NCI-H524 (cell line): ENCODE measurements at places on chromosomes 7 and 10.
A peak's percentile ranks its signal among the peaks of the same experiment; 100 is the strongest.

DNA sequence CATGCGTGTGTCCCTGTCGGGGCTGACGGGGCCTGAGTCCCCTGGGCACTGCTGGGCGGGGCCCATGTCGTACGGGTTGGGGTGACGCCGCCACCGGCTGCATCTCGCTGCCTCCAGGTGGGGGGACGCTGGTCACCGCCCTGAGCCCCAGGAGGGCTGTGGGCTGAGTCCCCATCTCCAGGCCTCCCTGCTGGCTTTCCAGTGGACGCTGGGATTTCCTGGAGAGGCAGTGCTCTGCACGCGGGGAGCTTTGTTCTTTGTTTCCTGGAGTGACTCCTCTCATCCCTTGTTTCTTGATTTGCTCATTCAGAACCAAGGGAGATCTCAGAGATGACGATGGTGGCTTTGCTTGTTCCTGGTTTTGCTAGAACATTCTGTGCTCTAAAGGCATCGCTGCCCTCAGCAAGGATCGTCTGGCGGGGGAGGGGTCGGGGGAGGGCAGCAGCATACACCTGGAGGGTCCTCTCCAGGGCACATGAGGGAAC lies 21.0 kb downstream of the PWWP2B start:
- no peak for DNase-seq

GRCh38 chr10:101867931-101868330 lies 24.3 kb upstream of the KCNIP2 start:
- no peak for DNase-seq

DNA sequence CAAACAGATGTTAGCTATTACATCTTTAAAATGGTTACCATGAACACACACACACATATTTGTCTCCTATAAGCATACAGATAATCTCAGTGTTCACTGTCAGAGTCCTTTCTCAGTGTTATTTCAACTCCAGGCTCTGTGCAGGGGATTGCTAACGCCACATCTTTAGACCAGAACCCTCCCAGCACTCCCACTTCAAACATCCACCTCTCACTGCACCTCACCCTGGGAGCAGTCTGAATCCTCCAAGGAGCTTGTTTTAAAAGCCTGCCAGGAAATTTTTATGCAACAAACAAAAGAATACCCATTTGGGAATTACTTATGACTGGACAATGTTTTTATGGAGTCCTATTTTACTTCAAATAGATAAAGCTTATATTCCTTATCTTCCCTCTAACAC lies 107.4 kb downstream of the PARD3 start:
- DNase-seq: no peak

DNA sequence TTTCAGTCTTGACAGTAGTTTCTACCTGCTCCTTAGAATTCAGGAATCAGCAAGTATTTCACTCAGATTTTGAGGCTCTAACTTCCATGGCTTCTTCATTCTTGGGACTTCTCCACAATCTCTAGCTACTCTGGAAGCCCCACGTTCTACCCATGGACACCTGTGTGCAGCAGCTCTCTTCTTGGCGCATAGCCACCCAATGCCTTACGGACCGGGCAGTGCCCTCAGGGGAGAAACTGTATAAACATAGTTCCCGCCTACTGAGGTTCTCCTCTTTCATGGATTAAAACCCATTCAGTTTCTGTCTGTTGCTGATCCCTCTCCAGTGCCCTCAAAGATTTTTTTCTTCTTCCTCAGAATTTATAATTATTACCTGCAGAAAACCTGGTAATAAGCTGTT lies 177.1 kb downstream of the SORCS1 start:
- DNase-seq: no peak

DNA sequence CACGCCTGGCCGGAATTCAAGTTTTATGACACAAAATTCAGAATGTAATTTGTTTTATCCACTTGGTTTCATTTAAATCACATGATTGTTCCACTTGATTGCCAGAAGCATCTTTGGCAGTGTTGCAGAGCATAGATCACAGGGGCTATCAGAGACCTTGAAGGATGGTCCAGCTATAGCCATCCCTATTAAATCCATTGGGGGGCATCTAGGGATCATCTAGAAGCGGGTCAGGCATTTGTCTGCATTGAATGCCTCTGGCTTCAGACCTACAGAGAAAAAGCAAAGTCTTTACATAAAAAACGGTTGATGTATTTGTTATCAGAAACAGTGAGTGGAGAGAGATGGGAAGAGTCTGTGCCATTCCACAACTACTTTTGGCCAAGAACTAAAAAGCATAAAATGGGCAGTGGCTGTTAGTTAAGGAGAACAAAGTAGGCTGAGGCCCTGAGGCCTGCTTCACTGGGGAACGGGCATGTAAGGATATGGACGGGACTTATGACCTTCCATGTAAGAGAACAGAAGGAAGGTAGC lies 146.3 kb downstream of the NXPH1 start:
- DNase-seq: no peak

DNA sequence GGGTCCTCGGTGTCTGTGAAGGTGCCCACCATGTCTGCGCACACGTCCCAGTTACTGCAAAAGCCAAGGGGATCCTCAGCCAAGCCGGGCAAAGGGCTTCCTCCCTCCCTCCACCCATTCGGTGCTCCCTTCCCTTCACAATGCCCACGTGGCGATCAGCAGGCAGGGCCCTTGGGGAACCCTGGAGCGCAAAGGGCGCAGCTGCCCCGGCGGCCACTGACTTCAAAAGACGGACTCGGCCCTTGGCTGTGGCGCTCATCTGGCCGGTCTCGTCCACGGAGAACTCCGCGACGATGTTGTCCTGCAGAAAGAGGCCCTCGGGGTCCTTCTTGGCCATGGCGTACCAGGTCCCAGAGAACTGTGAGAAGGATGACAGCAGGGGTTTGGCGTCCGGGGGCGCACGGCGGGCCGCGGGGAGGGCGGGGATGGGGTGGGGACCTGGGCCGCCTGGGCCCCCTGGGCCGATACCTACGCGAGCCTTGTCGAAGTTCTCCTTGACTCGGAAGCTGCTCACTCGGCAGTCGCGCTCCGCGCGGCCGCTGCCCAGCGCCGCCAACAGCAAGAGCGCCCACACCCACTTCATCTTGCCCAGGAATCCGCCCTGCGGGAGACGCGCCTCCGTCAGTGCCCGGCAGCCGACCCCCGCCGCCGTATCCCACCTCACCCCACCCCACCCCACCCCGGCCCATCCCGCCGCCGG lies 439 bp downstream of the RBP4 start:
- no peak for DNase-seq

- no peak for DNase-seq
Measured at GRCh38 chr7:105794741-105795729, 81.4 kb downstream of the ATXN7L1 start.

DNA sequence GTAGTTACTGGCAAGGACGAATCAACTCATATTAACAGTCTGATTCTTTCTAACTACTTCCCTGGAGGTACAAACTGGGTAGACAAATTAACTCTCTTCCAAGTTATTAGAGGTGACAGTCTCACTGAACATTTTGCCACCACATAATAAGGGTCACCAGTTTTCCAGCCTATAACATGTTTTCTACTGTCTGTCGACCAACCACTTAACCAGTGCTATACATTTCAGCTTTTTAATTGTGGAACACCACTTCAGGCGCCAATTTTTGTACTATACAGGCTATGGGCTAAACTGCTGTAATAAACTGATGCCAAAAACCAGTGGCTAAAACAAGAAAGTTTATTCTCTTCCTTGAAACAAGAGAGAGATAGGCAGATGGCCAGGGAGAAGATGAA lies 13.3 kb downstream of the ZNF438 start:
- DNase-seq: no peak

- DNase-seq: no peak
Measured at GRCh38 chr10:104650635-104651331, 9.7 kb downstream of the SORCS3 start.

GRCh38 chr10:133608855-133609254 lies 17.7 kb downstream of the FRG2B start:
- DNase-seq: peak; percentile 6

DNA sequence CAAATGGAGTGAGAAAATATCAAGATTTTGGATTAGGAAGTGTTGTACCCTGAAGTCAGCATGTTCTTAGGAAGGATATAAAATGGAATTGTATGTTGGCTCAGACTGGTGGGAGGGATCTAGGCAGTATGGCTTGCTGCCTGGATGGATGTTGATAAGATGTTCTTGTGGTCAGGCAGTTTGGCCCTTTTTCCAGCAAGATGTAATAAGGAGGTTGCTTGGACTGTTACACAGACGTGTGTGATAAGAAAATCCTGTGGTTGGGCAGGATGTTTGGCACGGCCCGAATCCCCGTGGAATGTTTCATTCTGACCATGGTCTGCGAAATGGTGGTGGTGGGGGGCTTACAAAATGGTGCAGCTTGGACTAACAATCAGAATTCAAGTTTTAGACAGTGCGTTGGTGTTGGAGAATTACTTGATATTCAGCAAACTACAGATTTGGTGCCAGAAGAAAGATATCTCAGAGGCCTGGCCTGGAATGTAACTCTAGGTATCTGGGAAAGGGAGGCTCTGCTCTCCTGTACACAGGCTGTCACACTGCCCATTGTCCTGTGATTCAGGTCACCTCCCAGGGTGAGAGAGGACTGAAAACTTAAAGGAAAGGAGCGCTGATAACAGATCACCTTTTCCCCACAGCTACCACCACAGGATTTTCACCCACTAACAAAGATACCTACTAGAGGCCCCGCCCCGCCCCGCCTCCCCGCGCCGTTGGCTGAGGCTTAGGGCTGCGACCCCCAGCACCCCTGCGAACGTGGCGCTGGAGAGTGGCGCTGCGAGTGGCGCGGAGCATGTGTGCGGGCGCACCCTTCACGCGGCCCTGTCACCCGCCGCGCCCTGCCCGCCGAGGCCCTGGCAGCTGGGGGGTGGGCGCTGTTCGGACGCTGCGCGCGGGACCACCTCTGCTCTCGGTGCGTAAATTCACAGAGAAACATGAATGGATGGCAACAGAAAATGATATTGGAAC lies 19.3 kb upstream of the ZNF680 start:
- DNase-seq: no peak

GRCh38 chr10:129932751-129933433 lies 31.2 kb downstream of the EBF3 start:
- no peak for DNase-seq

GRCh38 chr10:82282782-82283456 lies 407.9 kb downstream of the NRG3 start:
- DNase-seq: no peak

GRCh38 chr10:131766096-131766495 lies 134.7 kb upstream of the PPP2R2D start:
- no peak for DNase-seq

DNA sequence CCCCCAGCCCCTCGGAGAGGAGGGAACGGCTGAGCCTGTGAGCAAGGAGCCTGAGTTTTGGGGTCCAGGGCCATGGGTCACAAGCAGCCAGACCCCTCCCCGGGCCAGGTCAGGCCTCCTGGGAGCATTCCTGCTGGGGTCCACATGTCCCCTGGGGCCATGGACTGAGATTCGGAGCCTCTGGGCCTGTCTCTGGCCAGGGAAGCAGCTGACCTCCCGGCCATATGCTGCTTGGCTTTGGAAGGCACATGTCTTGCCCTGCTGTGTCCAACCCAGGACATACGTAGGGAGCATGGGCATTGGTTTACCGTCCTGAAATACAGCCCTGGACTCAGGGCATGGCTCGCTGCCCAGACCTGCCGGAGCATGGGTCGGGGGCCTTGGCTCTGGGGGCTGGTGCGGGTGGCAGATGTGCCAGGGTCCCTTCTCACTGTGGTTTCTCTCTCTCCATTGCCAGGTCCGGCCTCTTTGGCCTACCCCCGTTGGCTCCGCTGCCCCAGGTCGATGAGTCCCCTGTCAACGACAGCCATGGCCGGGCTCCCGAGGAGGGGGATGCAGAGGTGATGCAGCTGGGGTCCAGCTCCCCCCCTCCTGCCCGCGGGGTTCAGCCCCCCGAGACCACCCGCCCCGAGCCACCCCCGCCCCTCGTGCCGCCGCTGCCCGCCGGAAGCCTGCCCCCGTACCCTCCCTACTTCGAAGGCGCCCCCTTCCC lies 7.3 kb downstream of the PWWP2B start:
- no peak for DNase-seq

GRCh38 chr7:87004956-87005355 lies 54.5 kb downstream of the ELAPOR2 start:
- no peak for DNase-seq

GRCh38 chr10:48550071-48550691 lies 54.7 kb downstream of the ARHGAP22 start:
- no peak for DNase-seq

GRCh38 chr10:75269605-75270004 lies 33.8 kb upstream of the COMTD1 start:
- no peak for DNase-seq

GRCh38 chr10:69413221-69413865 lies 3.4 kb downstream of the TACR2 start:
- peak; percentile 71 for DNase-seq

GRCh38 chr7:141317033-141317585 lies 234.1 kb upstream of the AGK start:
- no peak for DNase-seq

DNA sequence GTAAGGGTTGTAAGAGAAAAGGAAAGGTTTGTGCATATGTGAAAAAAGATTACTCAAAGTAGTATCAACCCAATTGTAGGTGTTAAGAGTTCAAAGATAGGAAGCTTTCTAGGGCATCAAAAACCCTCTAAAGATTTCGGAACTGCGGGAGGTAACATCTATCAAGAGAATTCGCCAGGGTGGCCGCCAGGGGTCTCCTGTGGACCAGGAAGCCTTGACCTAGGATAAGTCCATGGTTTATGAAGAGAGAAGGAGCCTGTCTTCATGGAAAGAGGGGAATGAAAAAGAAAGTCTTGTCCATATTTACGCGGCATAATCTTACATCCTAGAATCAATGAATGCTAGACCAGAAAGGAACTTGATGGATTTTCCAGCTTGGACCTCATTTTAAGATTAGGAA lies 140.7 kb upstream of the CALCR start:
- peak; percentile 43 for DNase-seq

- peak; percentile 93 for DNase-seq
Measured at GRCh38 chr7:33196221-33196620, 66.9 kb downstream of the BBS9 start.

GRCh38 chr7:149228831-149229471 lies 10.5 kb upstream of the ZNF212 start:
- no peak for DNase-seq

- DNase-seq: no peak
Measured at GRCh38 chr10:17443707-17444387, 10.5 kb downstream of the ST8SIA6 start.

- no peak for DNase-seq
Measured at GRCh38 chr10:129579228-129579627, 112.2 kb downstream of the MGMT start.

- no peak for DNase-seq
Measured at GRCh38 chr10:1932692-1933094, 195.4 kb upstream of the ADARB2 start.

DNA sequence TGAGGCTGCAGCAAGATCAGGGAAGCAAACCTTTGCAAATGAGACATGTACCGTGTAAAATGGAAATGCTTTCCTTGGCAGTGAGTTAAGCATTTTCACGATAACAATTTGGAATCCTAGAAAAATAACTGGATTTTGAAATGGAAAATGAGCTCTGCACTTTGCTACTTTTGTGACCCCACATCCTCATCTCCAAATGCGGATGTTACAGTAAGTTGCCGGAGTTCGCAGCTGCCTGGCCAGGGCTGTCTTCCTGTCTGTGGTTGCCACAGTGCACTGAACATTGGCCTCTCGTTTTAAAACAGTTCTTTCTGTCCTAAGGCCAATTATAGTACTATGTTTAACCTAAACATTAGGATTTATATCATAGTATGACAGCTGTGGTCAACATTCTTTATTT lies 136.2 kb upstream of the FZD8 start:
- DNase-seq: no peak

GRCh38 chr10:78414380-78414779 lies 380.7 kb downstream of the RPS24 start:
- no peak for DNase-seq
